K562 (cell line): ENCODE measurements at places on chromosomes 16 and 17. TPM values are rescaled to one million over a fixed set of nuclear protein-coding genes. Genes with fewer than 3 reads are reported as not detected.

GRCh38 chr16:66335704-66336329 is 30.7 kb upstream of the CDH5 start:
- no peak for DNase-seq

- DNase-seq: no peak
These were observed 2.1 kb upstream of the ESRP2 start for GRCh38 chr16:68238029-68238345.

- DNase-seq: no peak
These were observed 50.7 kb downstream of the GNA13 start for GRCh38 chr17:65005858-65006257.

DNA sequence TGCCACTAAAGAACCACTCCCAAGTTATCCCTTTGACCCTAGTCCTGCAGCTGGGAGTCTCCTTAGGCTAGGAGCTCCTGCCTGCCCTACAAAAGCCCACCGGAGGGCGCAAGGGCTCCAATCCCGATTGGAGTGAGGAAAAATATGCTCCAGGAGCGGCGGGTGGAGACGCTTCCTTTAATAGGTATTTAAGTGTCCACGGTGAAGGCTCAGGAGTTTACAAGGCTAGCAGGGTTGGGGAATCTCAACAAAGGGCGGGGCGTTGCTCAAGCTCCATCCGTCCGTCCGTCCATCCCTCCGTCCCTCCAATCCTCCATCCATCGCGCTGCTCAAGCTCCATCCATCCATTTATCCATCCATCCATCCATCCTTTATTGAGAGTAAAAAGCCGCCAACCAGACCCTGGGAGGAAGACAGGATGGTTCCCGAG is 556 bp upstream of the SPNS1 start:
- peak; percentile 71 for DNase-seq

GRCh38 chr17:21174713-21175112 is 39.2 kb downstream of the TMEM11 start:
- DNase-seq: no peak

DNA sequence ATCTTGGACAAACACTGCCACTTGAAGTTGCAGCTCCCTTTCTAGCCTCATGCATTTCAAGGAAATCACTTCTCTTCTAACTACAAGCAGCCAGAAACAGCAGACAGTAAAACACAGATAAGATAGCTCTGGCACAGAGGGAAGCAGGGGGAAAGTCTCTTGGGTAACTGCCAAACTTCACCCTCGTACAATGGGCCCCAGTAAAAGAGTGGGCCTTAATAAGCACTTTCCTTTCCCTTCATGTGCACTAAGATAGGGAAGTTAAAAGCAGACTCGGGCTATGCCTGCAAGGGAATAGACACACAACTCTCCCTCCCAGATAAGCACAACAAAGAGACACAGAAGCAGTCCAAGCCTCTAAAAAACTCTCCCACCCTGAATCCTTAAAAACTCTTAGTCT is 4.2 kb upstream of the KRTAP4-5 start:
- no peak for DNase-seq

GRCh38 chr16:89261691-89262563 is 44.4 kb downstream of the ZNF778 start:
- no peak for DNase-seq

DNA sequence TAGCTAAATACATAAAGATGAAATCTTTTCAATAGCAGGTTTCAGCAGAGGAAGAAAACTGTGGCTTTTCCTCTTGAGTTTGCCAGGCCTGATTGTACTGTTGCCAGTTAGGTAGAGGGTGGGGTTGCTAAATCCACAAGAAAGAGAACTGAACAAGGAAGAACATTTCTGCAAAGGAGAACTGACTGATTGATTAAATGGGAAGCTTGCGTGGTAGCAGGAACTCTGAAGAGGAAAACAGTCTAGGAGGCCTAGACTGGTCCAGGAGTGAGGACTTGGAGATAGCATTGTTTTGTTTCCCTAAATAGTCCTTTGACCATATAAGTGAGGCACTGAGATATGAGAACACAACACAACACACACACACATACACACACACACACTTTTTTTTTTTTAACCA is 18.8 kb downstream of the LRRC36 start:
- no peak for DNase-seq

DNA sequence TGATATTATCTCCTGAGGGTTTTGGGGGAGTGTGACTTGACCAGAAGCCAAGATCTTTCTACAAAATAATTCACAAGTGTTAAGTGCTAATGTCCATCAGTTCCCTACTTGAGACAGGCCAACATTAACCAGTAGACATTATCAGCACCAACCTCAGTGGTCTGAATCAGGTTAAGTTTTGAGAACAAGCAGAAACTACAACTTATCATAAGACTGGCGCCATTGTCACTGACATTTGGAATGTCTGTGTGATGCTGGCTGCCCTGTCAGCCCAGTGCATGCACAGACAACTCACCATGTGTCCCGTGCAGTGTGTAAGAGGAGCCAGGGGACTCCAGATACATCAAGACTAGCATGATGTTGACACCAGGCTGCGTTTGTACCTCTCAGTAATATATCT is 76.8 kb downstream of the CCDC182 start:
- DNase-seq: no peak

- DNase-seq: no peak
These were observed 6.4 kb downstream of the HLF start for GRCh38 chr17:55271223-55271571.

DNA sequence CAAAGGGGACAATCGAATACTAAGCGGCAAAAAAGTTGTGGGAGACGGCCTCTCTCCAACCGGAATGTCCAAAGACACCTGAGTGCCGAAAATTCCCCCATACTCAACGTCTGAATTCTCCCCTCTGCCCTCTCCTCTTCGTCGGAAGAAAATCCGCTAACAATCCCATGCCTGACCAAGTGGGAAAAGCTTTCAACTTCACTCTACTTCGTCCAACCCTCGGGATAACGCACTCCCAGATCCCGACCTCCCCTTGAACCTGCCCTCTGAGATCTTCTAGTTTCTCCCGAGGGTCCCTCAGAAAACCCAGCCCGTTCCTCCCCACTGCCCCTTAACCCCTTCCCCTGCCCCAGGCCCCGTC is 961 bp downstream of the AMFR start:
- no peak for DNase-seq

DNA sequence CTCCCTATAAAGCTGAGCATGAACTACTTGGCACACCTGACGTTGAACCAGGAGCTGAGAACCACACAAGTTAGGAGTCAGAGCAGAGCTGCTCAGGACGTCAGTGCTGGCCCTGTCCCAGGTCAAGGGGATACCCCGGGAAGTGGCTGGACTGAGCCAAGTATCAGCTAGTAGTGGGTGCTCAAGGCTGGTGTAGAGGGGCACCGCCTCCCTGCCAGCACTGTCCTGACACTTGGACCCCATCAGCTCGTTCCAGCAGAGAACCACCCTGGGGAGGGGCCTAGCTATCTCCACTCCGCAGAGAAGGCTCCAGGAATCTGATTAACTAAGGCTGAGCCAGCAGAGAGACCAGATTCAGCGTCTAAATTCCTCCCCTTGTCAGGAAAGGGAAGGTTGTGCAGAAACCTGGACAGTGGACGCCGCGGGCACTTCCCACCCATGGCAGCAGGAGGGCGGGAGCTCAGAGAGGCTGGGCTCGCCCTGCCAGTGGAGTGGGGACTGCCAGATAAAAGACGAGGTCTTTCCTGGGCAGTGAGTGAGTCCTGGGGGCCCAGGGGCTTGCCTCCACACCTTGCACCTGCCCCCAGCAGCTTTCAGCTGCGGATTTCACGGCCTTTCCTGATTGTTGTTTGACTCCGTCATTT is 21.0 kb downstream of the C16orf90 start:
- peak; percentile 62 for DNase-seq

- no peak for DNase-seq
These were observed 1400.1 kb downstream of the CDH8 start for GRCh38 chr16:60636117-60636516.

DNA sequence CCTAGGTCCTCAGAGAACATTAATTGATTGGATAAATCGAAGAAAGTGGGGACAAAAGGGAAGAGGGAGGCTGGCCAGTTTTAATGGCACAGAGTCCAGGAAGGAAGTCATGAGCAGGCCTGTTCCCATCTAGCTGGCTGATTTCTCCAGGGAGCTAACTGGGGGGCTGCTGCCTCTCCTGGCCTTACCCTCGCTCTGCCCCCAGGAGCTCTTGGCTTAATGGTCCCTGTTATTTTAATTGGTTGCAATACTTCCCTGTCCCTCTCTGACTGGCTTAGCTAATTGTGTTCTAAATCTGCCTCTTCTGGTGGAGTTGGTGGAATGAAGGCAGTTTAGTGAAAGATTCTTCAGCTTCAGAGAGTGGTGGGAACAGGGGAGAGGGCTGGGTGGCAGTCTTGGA is 61.4 kb downstream of the MGAT5B start:
- no peak for DNase-seq

- no peak for DNase-seq
These were observed 144.7 kb upstream of the CHMP6 start for GRCh38 chr17:80846932-80847331.

DNA sequence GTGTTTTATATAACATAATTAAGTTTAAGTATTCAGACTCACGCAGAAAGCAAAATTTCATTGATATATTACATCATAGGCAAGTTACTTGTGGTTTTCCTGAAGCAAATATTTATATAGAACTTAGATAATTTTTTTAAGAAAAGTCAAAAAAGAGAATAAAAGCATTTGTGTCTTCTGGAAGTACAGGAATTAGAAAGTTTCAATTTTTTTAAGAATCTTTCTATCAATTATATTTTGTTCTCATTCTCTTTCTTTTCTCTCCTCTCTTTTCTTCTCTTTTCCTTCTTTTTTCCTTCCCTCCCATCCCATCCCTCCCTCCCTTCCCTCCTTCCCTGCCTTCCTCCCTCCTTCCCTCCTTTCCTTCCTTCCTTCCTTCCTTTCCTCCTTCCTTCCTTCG is 120.7 kb upstream of the CDH8 start:
- DNase-seq: no peak

DNA sequence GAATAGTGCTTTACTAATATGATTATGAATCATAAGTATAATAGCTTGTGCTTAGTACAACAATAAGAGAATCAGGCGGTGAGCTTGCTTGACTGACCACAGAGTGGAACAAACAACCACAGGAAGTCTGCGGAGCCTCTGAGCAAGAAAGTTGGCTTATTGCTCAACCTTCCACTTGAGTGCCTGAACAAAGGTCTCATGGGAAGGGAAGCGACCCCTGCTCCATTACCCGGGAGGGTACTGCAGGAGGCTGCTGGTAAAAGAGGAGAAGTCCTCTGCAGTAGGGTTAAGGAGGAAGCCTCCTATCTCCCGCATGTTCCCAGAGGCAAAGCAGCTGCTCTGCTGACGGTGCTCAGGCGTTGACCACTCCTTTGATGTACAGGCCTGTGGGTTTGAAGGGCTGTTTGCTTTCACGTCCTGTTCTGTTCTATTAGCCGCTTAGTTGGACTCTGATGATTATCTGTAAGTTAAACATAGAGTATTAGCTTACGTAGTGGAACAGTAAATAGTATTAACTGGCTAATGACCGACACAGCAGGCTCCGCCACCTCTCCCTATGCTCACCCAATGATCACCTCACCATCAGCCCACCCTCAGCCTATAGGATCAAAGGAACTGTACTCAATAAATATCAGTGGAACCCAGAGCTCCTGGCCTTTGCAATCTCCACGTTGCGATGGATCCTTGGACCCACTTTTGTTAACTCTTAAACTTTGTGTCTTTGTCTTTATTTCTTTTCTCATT is 17.5 kb downstream of the ALOX15B start:
- DNase-seq: no peak

DNA sequence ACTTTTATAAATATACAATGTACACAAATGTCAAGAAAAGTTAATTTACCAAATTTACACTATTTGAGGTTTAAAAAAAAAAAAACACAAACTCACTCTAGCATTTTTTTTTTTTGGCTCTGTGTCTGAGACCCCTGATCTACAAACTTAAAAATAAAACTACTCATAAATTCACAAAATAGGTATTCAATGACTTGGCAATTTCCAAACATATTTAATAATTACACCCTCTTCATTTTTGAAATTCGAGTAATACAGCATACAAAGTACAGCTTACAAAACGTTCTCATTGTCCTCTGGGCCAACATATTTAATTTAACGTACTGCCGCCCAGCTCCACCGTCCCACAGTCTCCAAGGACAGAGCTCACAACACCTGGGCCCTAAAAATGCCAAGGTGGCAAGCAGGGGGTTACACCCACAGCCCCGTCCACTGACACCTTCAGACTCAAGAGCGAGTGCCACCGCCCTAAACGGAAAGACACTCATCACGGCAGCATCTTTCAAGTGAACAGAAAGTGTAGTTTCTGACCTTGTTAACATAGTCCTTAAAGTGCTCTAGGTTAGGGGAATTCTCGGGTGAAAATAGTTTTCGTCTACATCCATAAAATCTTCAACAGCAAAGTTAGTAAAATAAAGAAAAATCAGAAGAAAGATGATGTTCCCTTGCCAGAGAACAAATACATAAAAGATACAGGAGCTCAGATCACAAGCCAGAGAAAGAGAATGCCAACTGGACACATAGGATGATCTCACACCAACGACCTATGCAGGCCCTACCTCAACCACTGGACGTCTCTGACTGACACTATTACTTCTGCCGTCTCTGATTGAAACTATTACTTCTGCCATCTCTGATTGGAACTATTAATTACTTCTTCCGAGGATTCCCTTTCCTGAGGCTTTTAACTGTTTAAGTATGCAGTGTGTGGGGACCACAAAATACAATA is 4.2 kb downstream of the ADCY9 start:
- no peak for DNase-seq

- no peak for DNase-seq
These were observed 390.6 kb downstream of the HAPSTR1 start for GRCh38 chr16:9481747-9482730.

GRCh38 chr16:5072334-5073278 is 963 bp downstream of the ALG1 start:
- no peak for DNase-seq

DNA sequence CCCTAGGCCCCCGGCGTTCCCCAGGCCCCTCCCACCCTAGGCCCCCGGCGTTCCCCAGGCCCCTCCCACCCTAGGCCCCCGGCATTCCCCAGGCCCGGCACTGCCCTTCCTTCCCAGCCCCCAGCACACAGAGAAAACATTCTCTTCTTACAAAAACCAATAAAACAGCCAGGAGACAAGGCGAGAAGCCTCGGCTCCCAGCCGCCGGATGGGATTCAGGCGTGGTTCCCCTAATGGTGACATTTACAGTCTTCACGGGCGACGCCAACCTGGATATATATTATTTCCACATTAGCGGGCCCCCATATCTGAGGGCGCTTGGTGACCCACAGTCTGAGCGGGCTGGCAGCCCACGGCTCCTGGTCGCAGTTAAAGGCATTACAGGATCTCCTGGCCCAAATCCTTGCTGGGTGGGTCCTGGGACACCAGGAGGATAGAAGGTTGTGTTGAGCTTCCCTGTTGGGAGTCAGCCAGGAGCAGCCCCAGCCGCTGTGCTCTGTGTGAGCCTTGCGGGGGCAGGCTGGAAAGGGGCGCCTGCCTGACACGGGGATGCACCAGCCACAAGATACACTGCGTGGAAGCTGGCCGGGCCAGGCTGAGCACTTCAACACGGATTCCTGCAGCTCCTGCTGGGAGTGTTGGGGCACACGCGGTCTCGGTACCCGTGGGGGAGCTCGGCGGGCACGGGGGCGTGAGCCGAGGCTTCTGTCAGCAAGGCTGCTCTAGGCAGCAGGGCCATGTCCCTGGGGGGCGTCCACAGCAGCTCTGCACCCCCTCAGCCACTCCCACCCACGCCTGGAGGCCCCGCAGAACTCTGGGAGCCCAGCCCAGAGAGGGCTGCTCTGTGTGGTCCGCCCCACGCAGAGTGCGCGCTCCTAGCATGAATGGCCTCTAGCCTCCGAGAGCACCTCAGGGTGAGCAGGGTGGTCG is 83.7 kb downstream of the LMF1 start:
- DNase-seq: no peak

Gene KRTAP4-4
- not detected in 2 replicates for total RNA-seq

Gene KRTAP3-1
- total RNA-seq: not detected in 2 replicates

Gene IL17C
- total RNA-seq: not detected in 2 replicates

Gene KRTAP4-1
- total RNA-seq: not detected in 2 replicates

Gene KRT13
- 0.22 TPM in 1 of 2 replicates, not detected in the other for total RNA-seq

Gene QPRT
- 80.7 and 86.5 TPM in 2 replicates for total RNA-seq
